ENCODE measurements at places on chromosomes 12 and 14.
A peak's percentile ranks its signal among the peaks of the same experiment; 100 is the strongest.

GRCh38 chr14:65637780-65638179, 225.2 kb downstream of the FUT8 start:
- peak; percentile 67 for DNase-seq

GRCh38 chr12:107318806-107319532, 225.6 kb upstream of the CRY1 start:
- peak; percentile 58 for DNase-seq

- DNase-seq, result no peak
Observed at GRCh38 chr12:90355711-90356355, 599.1 kb downstream of the CCER1 start.

- DNase-seq, result no peak
Observed at GRCh38 chr12:101616027-101616494, 21.3 kb downstream of the MYBPC1 start.

- no peak for DNase-seq
Observed at GRCh38 chr12:103806803-103807202, 34.2 kb downstream of the NT5DC3 start.

- no peak for DNase-seq
Observed at GRCh38 chr14:61501714-61502458, 180.5 kb downstream of the PRKCH start.

DNA sequence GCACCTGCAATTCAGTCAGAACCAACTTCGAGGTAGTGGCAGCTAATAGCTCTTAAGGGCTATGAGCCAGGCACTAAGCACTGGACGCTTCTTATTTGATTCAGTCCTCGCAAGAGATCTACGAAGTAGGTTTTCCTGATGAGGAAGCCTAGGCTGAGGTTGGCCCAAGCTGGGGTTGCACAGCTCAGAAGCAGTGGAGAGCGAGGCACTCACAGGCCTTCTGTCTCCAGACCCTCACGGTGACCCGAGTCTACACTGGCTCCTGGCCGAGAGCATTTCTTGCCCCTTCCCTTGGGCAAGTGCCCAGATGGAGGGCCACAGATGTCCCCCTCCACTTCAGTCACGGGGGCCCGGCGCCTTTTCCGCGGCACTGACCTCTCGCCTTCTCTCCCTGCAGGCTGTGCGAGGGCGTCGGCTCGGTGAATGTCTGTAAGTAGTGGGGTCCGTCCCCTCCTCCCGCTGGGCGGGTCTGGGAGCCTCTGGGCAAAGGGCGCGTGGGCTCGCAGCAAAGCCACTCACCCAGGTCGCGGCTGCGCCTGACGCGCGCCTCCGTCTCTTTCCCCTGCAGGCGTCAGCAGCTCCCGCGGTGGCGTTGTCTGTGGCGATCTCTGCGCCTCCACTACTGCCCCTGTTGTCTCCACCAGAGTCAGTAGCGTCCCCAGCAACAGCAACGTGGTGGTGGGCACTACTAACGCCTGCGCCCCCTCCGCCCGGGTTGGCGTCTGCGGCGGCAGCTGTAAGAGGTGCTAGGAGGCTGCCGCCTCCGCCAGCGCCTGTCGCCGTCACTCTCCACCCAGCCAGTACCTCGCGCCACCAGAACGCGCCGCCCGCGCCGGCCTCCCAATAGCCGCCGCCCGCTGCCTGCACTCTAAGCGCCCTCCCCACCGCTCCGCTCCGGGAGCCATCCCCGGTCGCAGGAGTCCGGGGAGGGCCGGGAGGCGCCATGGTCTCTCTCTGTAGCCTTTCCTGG, 13.1 kb downstream of the KRT83 start:
- DNase-seq, result peak; percentile 72

GRCh38 chr14:98542316-98542715, 729.7 kb downstream of the BCL11B start:
- no peak for DNase-seq

Data from activated T-cell treated with anti-CD3 and anti-CD28 coated beads, Interleukin-2, amount 50 U/mL, for 48 hours (primary cell).